CD8-positive, alpha-beta memory T cell (primary cell): ENCODE measurements at places on chromosomes 2 and 18.

- no peak for DNase-seq
These were observed 288.0 kb downstream of the NDUFA10 start for GRCh38 chr2:239737144-239737463.

- DNase-seq, result no peak
These were observed 127.5 kb downstream of the LAMA3 start for GRCh38 chr18:23816740-23817139.

DNA sequence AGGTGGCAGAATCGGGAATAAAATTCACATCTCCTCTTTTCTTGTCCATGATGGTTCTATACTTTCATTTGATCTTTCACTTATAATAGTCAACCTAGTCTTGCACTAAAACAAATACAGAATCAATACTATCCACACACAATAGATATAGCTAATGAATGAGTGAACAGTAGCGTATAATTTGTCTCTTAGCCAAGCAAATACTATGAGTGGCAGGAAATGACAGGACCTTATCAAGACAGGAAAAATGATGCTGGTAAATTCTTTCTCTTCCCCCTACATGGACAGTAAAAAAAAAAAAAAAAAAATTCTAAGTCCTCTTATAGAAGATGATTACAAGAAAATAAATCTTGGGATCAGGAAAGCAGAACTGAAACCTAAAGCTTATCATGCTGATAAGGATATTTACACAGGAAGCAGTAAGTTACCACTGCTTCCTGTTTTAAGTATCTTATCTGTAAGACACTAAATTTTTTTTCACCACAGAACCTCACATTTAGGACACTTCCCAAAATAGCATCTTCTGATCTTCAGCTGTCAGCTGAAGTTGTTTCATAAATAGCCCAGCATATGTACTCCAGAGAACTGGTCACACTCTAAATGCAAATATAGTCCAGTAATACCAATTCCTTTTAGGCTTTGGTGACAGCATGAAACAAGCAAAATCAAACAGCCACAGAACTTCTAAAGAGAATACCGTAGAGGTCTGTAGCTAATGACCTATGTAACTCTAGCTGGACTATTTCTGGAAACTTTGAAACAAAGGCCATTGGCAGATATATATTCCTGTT, 27.0 kb downstream of the IRS1 start:
- no peak for DNase-seq

DNA sequence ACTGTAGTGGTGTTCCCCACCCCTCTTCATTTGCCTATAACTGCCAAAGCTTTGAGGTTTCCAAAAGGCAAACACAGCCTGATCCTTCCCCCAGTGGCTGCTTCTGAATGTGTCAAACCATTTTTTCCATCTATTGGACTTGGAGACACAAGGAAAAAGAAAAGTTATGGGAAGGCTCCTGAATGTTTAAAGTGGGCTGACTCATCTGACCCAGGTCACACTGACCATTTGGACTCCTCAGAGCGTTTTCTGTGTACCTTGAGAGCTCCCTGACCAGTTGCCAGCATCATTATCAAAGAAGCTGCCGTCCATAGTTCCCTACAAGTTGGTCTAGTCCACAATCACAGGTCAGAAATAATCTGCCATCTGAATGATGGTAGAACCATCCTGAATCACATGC, 123.4 kb upstream of the COL3A1 start:
- DNase-seq, result no peak

DNA sequence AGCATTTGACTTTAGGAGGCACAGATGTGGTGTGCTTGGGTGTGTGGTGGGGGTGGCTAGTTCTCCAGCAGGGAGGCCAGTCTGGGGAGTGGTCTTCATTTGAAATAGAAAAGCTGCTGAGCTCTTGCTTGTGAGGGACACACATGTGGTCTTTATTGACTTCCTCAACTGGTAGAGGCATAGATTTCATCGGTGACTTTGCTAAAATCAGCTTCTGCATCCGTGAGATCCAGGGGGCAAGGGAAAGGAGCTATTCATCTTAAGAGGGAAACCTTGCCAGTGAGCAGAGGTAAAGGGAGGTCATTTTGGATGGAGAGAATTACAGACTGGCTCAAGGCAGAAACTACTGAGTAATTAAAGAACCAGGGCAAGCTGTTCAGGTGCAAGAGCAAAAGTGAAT, 4.7 kb downstream of the MAPRE3 start:
- no peak for DNase-seq

- DNase-seq, result no peak
These were observed 77.0 kb downstream of the LANCL1 start for GRCh38 chr2:210399440-210400041.

GRCh38 chr2:211455216-211455841, 898.9 kb downstream of the CPS1 start:
- DNase-seq, result no peak

- DNase-seq, result no peak
These were observed 410.0 kb downstream of the CDH19 start for GRCh38 chr18:66193938-66194337.

- DNase-seq, result no peak
These were observed 61.6 kb upstream of the TGFA start for GRCh38 chr2:70615222-70615621.

GRCh38 chr2:233387667-233388528, 33.6 kb downstream of the DGKD start:
- no peak for DNase-seq

DNA sequence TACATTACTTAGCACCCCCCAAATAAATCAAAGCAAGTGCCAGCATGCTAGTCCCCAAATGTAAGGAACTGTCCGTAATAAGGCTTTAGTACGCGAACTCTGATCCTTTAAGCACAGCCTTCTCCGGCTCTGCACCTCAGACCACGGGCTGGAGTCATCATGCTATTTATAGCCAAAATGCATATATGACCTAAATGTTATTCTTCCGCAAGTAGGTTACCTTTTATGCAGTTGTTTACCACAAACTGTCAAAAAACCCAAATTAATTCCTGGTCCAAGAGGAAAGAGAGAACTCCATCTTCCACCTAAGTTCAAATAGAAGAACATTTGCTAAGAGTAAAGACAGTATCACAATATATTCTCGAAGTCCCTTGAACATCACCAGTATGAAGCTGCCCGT, 42.7 kb downstream of the ZNF516 start:
- DNase-seq, result no peak

DNA sequence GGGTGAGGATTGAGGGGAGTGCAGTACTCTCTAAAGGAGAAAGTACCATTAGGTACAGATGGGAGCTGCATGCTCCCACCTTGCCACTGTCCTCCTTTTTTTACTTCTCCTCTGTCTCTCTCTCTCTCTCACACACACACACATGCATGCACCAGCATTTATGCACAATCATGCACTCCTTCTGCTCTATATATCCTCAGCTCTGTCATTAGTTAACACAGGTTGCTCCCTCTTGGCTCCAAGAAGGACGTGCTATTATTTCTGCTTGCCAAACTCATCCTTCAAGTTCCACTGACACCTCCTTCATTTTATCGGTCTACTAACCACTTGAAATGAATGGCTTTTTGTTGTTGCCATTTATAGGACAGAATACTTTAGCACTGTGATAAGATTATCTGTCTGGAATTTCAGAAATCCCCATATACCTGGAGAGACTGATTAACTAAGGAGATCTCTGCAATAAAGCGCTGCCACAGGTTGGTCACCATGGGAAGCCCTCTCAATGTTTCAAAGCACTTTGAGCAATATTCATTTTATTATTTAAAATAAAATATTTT, 178.5 kb upstream of the TRIB2 start:
- DNase-seq, result no peak

- DNase-seq, result no peak
These were observed 47.9 kb upstream of the ITGAV start for GRCh38 chr2:186542002-186542401.

GRCh38 chr18:37493352-37493935, 72.2 kb downstream of the CELF4 start:
- no peak for DNase-seq

DNA sequence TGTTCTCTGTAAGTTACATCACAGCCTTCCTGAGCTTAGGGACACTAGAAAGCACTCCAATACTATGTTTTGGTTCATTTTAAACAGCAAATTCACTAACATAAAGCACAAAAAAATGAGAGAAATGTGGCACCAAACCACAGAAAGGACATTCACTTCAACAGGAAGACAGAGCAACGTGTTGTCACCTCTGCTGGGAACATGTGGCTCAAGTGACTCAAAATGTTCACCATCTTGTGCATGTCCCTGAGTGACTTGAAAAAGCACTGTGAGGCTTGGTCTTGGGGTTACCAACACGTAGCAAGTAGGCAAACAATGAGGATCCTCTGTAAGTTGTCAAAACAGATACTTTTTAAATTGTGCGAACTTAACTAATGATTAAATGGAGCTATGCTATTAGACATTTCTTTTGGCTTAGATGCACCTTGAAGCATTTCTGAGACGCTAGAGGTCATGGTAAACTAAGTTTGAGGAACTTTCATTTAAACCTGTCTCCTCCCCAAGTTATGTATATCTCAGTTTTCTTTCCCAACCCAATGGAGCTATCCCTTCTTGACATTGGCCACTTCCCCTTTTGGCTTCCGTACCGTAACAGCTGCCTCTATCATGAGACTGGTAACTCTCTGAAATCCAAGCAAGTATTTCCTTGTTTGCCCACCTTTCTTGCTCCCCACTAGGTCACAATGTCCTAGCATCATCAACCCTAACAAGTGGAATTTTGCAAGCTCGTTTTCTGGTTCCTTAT, 14.0 kb upstream of the ST6GAL2 start:
- no peak for DNase-seq

- DNase-seq, result no peak
These were observed 42.0 kb downstream of the CTIF start for GRCh38 chr18:48580782-48581181.

- DNase-seq, result no peak
These were observed at the start of gene ST6GAL2 for GRCh38 chr2:106885971-106886915. Gene ST6GAL2, minus strand, starts transcription at chr2:106886167. Its CDS starts 42,190 bp downstream, at chr2:106843977.

DNA sequence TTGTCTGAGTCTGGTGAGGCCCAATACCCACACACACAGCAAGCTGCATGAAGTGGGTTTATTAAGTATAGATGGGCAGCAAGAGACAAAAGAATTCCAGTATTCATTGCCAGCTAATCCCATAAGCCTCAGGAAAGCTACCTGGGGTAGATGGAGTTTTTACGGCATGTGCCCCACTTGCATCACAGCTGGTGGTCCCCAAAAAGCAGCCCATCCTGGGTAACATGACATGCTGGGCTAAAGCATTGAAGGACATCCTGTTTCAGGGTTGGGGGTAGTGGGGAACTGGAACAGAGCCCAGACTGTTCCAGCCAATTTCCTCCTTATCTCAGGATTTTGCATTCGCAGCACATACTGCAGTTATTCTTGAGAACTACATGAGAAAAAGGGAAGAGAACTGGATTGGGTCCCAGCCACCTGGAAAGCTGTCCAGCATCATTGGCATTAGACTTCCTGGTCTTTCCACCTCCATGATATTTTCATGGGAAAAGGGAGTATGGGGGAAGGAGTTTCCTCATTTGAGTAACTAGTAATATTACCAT, 240.1 kb upstream of the MMADHC start:
- no peak for DNase-seq

- DNase-seq, result no peak
These were observed 74.3 kb downstream of the TTN start for GRCh38 chr2:178732913-178733312.

DNA sequence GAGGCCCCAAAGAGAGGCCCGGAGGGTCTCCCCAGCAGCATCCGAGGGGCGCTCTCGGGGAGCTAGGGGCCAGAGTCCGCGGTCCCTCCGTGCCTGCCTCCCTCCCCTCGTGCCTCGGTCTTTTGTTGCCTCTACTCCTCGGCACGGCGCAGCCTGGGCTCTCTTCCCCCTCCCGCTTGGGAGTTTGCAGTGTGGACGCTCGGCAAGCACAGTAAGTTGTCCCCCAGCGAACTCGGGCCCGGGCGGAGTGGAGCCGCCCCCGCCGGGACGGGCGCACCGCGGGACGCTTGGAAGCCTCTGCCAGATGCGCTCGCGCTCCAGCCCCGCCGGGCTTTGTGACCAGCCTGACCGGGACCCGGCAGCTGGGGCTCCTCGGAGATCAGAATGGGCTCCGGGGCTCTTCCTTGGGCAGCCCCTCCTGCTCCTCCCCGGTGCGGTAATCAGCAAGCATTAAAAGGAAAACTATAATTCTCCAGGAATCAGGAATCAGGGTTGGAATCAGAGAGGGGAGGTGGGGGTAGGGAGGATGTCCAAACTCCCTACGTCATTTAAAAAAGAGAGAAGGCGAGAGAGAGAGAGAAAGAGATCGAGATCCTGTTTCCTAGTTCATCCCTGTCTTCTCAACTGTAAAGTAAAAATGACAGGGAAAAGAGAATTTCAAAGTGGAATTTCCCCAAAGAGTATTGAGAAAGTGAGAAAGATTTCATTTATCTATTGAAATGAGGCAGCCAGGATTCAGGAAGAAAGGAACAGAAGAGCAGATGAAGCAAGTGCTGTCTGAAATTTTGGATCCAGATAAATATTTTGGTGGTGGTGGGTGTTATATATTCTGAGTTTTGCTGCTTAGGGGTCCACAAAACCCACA, 786 bp upstream of the TMEM200C start:
- no peak for DNase-seq

GRCh38 chr2:55231546-55232083, 478 bp downstream of the CLHC1 start:
- DNase-seq, result no peak

DNA sequence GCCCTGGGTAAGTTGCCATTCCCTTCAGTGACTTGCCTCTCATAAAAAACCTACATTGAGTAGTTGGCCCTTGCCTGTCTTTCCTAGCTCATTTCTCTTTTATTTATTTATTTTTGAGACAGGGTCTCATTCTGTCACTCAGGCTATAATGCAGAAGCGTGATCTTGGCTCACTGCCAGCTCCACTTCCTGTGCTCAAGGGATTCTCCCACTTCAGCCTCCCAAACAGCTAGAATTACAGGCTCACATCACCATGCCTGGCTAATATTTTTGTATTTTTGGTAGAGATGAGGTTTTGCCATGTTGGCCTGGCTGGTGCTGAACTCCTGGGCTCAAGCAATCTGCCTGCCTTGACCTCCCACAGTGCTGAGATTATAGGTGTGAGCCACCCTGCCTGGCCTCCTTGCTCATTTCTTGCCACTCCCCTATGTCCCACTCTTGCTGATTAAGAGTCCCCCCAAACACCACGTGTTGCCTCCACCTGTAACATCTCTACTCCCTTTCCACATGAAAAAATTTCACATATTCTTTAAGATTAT, 12.6 kb downstream of the EVA1A start:
- no peak for DNase-seq

GRCh38 chr18:61901323-61901986, 8.6 kb upstream of the RNF152 start:
- DNase-seq, result no peak

DNA sequence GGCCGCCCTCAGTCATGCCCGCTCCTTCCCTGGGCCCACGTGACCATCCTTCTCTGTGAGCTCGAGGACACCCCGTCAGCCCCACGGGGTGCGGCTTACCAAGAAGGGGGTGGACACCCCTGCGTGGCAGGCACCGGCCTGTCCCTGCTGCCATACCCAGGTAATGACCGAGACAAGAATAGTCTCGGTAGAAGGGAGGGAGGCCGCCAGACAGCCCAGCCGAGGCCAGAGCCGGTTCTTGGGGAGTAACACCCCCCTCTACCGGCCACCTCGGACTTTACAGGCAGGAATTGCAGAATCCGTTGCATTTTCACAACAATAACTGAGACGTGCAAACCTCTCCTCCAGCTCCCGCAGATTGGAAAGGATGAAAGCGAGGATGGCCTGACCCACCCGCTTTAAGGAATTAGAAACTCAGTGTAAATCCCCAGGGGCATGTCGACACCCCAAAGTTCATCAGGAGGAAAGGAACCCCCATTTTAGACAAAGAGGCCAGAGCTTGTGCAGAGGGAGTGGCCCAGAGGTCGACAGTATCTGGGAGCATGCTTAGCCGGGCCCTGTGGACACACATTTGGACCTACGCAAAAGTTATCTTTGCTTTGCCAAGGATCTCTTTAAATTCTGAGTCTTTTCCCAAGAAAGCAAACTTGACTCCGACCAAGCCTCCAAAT, 60.1 kb upstream of the GLI2 start:
- no peak for DNase-seq
